Heart left ventricle (tissue), 16 donors: ENCODE measurements at places on chromosomes 12 and 14. TPM values are rescaled to one million over a fixed set of nuclear protein-coding genes. Genes with fewer than 3 reads are reported as not detected.

MIP gene
- not detected for total RNA-seq

KRT83 gene
- total RNA-seq, result not detected

STAC3 gene
- total RNA-seq, result 0.47 TPM

CDCA3 gene
- 0.91 TPM for total RNA-seq

SLC8A3 gene
- not detected for total RNA-seq

CLEC6A gene
- not detected for total RNA-seq

LRRIQ1 gene
- total RNA-seq, result 0.48 TPM

- no peaks in the 10 kb centered on the region for H3K27me3 ChIP-seq
- H3K27ac ChIP-seq, result peak overlapping the region; percentile 0
- peaks cover 73% of the 10 kb centered on the region for H3K36me3 ChIP-seq
Measured at GRCh38 chr14:91998667-91999570, 40.9 kb downstream of the TRIP11 start.

- no peak overlapping the region for H3K27ac ChIP-seq
- no peaks in the 10 kb centered on the region for H3K36me3 ChIP-seq
- H3K4me3 ChIP-seq, result no peak overlapping the region
- no peak for DNase-seq
- H3K27me3 ChIP-seq, result no peaks in the 10 kb centered on the region
Measured at GRCh38 chr12:86834217-86834616, 578.0 kb upstream of the MGAT4C start.

DNA sequence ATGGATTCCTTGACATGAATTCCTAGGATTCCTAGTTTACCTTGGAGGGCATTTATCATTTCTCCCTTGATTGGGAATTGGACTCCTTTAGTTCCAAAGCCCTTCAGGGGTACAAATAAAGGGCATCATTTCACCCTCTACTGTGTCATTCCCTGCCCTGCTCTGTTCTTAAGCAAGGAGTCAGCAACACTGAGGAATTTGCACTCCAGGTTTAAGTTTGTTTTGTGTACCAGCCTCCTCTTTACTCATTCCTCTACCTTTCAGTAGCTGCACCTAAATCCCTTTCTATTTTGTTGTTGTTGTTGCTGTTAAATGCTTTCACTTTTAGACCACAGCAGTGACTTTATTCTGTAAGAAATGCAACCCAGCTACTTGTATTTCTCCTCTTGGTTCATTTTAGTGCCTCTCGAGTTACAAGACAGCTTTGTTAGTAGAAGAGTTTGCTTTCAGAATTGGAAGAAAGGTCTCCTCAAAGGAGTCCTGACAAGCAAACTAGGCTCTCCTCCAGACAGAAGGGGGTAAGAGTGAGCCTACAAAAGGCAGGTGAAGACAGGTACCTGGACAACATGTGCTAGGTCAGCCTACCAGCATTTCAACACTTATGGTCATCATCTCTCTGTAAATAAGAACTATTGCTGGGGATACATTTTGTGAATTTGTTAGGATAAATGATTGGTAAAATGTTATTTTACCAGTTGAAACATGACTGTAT, 90.0 kb downstream of the RMST start:
- H3K36me3 ChIP-seq, result no peaks in the 10 kb centered on the region
- H3K4me1 ChIP-seq, result no peaks in the 10 kb centered on the region
- DNase-seq, result no peak

GRCh38 chr14:57898837-57899572, 33.1 kb upstream of the SLC35F4 start:
- no peak overlapping the region for H3K27ac ChIP-seq
- no peaks in the 10 kb centered on the region for H3K27me3 ChIP-seq
- H3K4me3 ChIP-seq, result no peak overlapping the region
- DNase-seq, result no peak
- H3K36me3 ChIP-seq, result no peaks in the 10 kb centered on the region

DNA sequence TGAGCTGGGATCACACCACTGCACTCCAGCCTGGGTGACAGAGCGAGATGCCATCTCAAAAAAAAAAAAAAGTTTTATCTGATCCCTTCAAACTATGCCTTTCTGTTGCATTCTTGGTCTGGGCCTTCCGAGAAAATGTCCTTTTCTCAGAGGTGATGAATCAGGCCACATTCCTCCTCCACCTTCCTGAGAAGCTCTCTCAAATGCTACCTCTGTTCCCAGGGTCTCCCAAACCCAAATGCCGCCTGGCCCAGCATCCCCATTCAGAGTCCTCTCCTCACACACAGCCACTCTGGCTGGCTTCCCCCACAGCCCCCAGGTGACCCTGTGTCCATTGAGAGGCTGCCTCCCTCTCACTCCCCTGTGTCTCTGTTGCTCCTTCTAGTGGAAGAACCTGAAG, 19.7 kb upstream of the TMED10 start:
- no peaks in the 10 kb centered on the region for H3K27me3 ChIP-seq
- no peak for DNase-seq
- no peaks in the 10 kb centered on the region for H3K36me3 ChIP-seq
- H3K4me1 ChIP-seq, result peaks cover 3% of the 10 kb centered on the region
- H3K4me3 ChIP-seq, result no peak overlapping the region

DNA sequence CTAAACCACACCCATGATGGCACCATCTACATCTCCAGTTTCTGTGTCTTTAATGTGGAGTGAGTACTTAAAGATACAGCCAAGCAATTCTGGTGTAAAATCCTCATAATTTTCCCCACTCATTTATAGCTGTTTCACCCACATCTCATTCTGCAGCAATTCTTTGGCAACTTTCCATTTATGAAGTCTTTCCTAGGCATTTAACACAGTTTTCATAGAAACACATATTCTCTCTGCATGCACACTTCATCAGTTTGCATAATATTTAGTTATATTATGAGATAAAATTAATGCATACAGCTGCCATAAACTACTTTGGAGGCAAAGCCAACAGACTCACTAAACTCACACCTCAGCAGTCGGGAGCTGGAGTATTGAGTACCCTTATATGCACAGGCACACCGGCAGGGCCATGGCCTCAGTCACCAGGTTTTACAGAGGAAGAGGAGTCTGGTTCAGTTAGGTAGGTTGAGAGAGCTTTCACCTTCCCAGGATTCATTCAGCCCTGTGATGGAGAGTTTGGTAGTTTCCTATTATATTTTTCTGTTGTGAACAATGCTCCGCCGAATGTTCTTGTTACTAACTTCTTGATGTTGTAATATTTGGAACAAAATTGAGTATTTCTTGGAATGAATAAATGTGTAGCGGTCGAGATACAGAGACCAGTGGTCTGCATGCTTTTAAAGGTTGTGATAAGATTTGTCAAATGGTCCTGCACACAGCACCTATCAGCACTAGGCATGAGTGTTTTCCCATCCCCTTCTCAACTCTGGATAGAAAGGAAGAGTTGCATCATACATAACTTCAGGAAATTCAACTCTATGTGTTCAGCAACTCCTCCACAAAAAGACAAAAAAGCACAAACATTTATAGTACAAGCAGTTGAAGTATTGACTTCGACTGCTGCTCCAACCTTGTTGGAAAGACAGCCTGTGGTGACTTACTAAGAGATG, 123.5 kb downstream of the TTC8 start:
- H3K27ac ChIP-seq, result no peak overlapping the region
- no peak overlapping the region for H3K4me3 ChIP-seq
- no peaks in the 10 kb centered on the region for H3K4me1 ChIP-seq
- H3K36me3 ChIP-seq, result no peaks in the 10 kb centered on the region

- no peak overlapping the region for H3K4me3 ChIP-seq
- no peaks in the 10 kb centered on the region for H3K27me3 ChIP-seq
- no peaks in the 10 kb centered on the region for H3K36me3 ChIP-seq
- no peaks in the 10 kb centered on the region for H3K4me1 ChIP-seq
- no peak overlapping the region for H3K27ac ChIP-seq
Measured at GRCh38 chr14:100473249-100473648, 114.0 kb downstream of the BEGAIN start.

GRCh38 chr12:99142651-99143050, 497.6 kb downstream of the APAF1 start:
- H3K36me3 ChIP-seq, result no peaks in the 10 kb centered on the region
- no peaks in the 10 kb centered on the region for H3K27me3 ChIP-seq
- H3K27ac ChIP-seq, result no peak overlapping the region
- no peaks in the 10 kb centered on the region for H3K4me1 ChIP-seq
- H3K4me3 ChIP-seq, result no peak overlapping the region

DNA sequence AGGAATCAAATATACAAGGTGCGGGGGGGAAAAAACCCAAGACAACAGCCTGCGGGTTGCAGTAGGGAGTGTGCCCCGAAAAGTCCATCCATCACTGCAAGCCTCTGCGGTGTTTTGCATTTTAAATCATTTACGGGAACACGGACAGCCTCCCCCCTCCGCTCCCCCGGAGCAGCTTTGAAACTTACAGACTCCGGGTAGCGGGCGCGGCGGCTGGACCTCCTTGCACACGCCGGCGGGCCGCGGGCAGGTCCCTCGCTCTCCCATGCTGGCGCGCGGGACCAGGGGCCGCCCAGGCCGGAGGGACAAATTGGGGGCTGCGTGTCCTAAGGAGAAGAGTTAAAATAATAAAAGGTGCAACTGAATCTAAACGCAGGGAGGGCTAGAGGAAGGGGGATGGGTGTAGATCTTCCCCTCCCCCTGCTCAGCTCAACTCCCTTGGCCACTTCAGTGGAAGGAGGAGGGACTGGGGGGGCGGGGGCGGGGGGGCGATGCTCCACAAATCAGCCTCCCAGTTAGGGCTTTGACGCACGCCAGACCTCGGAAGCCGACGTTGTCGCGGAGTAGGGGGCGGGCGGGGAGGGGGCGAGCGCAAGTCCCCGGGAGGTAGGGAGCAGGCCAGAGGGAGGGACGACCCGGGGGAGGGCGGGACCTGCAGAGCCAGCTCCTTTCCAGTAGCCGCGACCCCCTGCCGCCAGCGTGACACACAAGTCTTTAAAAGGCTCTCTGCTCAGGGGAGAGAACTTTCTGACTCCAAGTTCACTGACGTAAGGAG, at the start of gene KCNJ8:
TSS of gene KCNJ8 (minus strand) at position 349 of the 775 bp plus-strand sequence. CDS start 1,090 bp downstream, outside the sequence.
- H3K36me3 ChIP-seq, result no peaks in the 10 kb centered on the region
- no peaks in the 10 kb centered on the region for H3K27me3 ChIP-seq
- H3K27ac ChIP-seq, result peak within 1 kb of the TSS; percentile 91
- peak; percentile 91 for DNase-seq

- H3K27me3 ChIP-seq, result no peaks in the 10 kb centered on the region
- DNase-seq, result no peak
- no peaks in the 10 kb centered on the region for H3K4me1 ChIP-seq
- no peak overlapping the region for H3K27ac ChIP-seq
Measured at GRCh38 chr12:67609226-67609870, 39.2 kb upstream of the DYRK2 start.

DNA sequence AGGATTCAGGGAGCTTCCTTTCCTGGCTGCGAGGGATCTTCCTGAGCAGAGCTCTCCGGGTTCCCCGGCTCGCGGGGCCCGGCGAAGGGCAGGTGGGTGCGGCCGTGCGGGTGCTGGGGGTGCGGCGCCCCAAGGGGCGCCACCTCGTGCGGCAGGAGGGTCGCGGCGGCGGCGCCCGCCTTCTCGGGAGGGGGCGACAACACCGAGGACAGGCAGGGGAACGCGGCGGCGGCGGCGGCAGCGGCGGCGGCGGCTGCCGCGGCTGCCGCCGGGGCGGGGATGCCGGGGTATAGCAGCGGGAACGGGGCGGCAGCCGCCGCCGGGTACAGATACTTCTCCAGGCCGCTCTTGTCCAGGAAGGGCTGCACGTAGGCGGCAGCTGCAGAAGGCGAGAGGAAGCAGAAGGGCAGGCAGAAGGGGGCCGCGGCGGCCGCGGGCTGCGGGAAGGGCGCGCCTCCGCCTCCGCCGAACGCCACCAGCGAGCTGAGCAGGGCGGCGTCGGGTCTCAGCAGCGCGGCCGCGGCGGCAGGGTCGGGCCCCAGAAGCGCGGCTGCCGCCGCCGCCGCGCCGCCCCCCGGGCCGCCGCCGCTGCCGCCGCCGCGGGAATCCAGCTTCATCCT, 2.7 kb downstream of the BHLHE41 start:
- H3K27ac ChIP-seq, result peak overlapping the region; percentile 77
- no peaks in the 10 kb centered on the region for H3K36me3 ChIP-seq
- no peaks in the 10 kb centered on the region for H3K27me3 ChIP-seq
- peak overlapping the region; percentile 81 for H3K4me3 ChIP-seq

- H3K27me3 ChIP-seq, result no peaks in the 10 kb centered on the region
- DNase-seq, result no peak
Measured at GRCh38 chr14:75771595-75771994, 110.5 kb downstream of the TTLL5 start.

GRCh38 chr12:110039085-110039807, 9.1 kb downstream of the C12orf76 start:
- no peaks in the 10 kb centered on the region for H3K27me3 ChIP-seq
- no peak overlapping the region for H3K27ac ChIP-seq
- peaks cover 13% of the 10 kb centered on the region for H3K4me1 ChIP-seq
- no peak overlapping the region for H3K4me3 ChIP-seq
- peaks cover 67% of the 10 kb centered on the region for H3K36me3 ChIP-seq

- no peaks in the 10 kb centered on the region for H3K27me3 ChIP-seq
- H3K27ac ChIP-seq, result no peak overlapping the region
- H3K36me3 ChIP-seq, result no peaks in the 10 kb centered on the region
- no peaks in the 10 kb centered on the region for H3K4me1 ChIP-seq
Measured at GRCh38 chr14:76050797-76051392, 65.3 kb downstream of the IFT43 start.

DNA sequence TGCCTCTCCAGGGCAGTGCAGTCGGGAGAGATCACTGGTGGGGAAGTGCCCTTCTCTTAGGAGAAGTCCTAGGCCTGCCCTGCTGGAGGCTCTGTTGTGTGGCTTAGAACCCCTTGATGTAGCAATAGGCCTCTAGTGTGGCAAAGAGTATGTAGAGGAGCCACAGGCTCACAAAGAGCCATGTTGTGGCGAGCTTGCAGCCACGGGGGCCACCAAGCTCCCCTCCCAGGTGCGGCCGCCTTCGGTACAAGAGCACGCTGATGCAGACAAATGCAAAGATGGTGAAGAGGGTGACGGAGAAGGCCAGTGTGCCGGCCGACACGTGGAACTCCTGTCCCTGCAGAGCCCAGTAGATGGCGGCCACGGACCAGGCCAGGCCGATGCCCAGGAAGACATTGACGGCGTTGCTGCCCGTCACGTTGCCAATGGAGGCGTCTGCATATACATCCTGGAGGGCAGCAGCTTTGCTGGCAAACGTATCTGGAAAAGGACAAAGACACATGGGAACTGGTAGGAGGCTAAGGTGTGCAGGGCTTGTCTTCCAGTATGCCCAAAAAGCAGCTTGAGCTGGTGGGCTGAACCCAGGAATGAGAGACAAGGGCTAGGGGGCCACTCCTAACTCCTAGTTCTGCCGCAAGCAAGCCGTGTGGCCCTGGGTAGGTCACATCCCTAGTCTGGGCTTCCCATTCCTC, 142.8 kb downstream of the SLC8A3 start:
- H3K27me3 ChIP-seq, result peaks cover 30% of the 10 kb centered on the region
- no peaks in the 10 kb centered on the region for H3K4me1 ChIP-seq
- no peak overlapping the region for H3K27ac ChIP-seq
- H3K36me3 ChIP-seq, result no peaks in the 10 kb centered on the region
- no peak for DNase-seq

GRCh38 chr12:1282670-1283315, 291.8 kb downstream of the ERC1 start:
- H3K27me3 ChIP-seq, result no peaks in the 10 kb centered on the region
- no peak overlapping the region for H3K4me3 ChIP-seq
- DNase-seq, result no peak
- H3K27ac ChIP-seq, result peak overlapping the region; percentile 73
